ENCODE measurements at places on chromosomes 7 and 10. TPM values are rescaled to one million over a fixed set of nuclear protein-coding genes. Genes with fewer than 3 reads are reported as not detected.

The FAM25C gene
- not detected for polyA plus RNA-seq

The STRIP2 gene
- polyA plus RNA-seq: 3.0 TPM

The TRIM74 gene
- 1.3 TPM for polyA plus RNA-seq

The BAMBI gene
- polyA plus RNA-seq: 48.0 TPM

- DNase-seq: peak; percentile 57
Observed at GRCh38 chr7:123410273-123410904, 124.0 kb downstream of the IQUB start.

DNA sequence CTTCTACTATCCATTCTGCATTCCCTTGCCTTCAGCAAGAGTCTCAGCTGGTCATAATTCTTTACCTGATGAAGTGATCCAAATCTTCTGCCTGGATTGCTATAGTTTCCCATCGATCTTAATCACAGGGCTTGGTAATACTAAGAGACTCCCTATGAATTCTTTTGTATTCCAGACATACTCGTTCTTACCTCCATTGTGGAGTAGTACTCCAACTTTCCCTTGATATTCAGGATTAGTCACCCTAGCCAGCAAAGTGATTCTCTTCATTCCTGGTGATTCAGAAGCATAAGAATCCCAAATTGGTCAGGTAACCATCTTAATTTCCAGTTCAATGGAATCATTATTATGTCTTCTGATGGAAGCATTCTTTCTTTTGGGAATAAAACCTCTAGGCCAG is 96.7 kb downstream of the TWIST1 start:
- no peak for DNase-seq

DNA sequence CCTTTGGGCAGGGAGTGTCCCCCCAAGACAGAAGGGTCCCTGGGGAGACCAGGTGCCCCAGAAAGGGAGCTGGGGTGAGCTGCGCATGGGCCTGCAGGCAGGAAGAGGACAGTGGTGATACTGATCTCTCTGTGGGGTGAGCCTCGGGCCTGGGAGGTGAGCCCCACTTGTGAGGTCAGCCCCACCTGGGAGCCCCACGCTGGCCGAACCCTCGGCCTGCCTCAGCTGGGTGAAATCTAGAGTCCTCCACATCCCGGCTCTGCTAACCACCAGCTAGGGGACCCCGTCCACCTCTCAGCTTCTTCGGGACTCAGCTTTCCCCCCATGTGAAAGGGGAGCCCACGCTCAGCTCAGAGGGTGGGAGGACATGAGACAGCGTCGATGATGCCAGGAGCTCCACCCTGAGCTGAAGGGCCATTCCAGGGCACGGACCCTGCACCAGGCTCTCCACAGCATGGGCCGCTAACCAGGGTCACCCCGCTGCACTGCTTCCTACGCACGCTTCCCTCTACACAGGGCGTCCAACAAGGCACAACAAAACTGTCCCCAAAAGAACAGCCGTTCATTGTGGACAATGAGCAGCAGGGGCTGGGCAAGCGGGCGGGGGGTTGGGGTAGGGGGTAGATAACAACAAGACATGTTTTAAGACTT is 48.7 kb downstream of the CAMK2B start:
- DNase-seq: no peak

DNA sequence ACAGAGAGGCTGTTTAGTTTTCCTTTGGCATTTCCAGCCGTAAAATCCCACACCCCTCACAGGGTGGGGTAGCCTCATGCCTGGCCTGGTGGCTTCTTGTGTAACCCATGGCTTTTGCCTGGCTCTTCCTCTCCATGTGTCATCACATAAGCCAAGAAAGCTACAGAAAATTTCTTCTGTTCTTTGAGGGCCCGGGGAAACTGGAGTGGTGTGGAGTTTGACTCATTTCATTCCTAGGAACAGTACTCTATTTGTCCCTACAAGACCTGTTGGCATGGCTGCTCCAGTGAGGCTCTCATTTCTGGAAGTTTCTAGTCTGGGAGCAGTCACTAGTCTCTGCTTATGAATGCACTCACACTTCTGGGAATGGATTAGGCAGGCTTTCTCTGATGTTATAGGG is 523.9 kb downstream of the SUGCT start:
- DNase-seq: no peak

- DNase-seq: no peak
Observed at GRCh38 chr7:70091362-70091761, 493.1 kb downstream of the AUTS2 start.

Data from right renal pelvis (tissue), 4 donors.